ENCODE measurements at places on chromosomes 13 and 19. TPM values are rescaled to one million over a fixed set of nuclear protein-coding genes. Genes with fewer than 3 reads are reported as not detected.

Gene ZNF433
- total RNA-seq: 2.9 TPM

Gene CCDC8
- 32.1 TPM for total RNA-seq

Gene CYSLTR2
- total RNA-seq: 0.16 TPM

Gene LILRB2
- total RNA-seq: not detected

Gene OR7A5
- not detected for total RNA-seq

Gene MUC16
- not detected for total RNA-seq

Measured in cardiac atrium fibroblast (primary cell).